Activated CD4-positive, CD25-positive, alpha-beta regulatory T cell treated with anti-CD3 and anti-CD28 coated beads, Interleukin-2, amount 50 U/mL, for 16 hours (primary cell): ENCODE measurements at places on chromosomes 2 and 18.

DNA sequence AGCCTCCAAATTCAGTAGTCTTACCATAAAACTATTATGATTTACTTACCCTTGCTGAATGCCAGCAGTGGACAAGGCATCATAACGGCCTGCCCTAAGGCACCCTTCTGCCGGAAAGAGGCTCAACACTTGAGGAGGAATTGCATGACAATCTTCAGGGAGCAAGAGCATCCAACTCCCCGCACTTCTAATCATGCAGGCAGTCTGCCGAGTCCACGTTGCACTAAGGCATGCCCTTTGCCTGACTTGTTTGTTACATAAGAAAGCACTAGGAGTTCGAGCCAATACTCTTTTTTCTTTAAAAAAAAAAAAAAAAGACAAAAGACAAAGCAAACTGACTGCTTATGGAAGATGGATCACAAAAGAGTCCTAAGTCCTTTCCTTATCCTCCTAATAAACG is 17.9 kb upstream of the SPTBN1 start:
- no peak for DNase-seq

DNA sequence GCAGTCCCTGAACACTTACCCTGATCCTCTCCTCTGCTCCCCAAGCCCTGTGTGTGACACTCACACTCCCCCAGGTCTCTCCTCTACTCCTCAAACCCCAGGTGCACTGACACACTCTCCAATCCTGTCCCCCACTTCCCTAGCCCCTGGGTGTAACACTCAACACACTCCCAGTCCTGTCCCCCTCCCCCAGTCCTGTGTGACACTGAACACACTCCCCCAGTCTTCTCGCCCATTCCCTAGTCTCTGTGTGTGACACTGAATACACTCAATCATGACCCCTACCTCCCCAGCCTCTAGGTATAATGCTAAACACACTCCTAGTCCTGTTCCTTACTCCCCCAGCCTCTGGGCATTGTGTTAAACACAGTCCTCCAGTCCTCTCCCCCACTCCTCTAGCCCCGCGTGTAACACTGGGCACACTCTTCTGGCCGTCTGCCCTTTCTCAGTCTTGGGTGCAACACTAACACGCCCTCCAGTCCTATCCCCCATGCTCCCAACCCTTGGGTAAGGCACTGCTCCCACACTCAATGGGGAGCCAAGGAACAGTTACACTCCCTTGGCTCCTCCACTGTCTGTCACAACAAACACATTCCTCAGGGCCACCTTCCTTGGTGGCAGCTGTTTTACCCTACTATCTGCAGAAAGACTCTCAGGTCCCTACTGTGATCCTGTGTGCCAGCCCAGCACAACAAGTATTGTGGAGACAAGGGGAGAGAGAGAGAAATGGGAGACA is 82.5 kb upstream of the PKDCC start:
- DNase-seq, result no peak

GRCh38 chr2:237682856-237683670 is 55.7 kb downstream of the LRRFIP1 start:
- no peak for DNase-seq

DNA sequence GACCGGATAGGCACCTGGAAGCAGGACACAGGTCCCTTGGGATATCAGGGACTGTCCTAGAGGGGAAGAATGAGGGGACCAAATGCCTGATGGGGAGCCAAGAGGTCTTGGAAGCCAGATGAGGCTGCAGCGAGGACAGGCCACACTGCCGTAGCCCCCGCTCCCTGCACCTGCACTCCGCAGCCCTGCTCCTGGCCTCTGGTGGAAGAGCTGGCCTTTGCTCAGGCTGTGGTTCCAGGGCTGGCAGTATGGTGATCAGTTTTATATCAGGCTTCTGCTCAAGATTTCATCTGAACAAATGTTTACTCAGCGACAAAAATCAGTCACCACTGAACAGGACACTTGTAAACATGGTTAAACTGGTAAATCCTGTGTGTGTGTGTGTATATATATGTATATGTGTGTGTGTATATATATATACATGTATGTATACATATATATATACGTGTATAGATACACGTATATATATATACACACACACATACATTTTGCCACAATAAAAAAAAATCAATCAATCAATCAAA is 52.5 kb upstream of the TAF1B start:
- DNase-seq, result no peak

GRCh38 chr2:126698376-126698775 is 42.4 kb downstream of the GYPC start:
- DNase-seq, result no peak

- no peak for DNase-seq
Observed at GRCh38 chr2:102806250-102806837, 44.5 kb downstream of the TMEM182 start.

- no peak for DNase-seq
Observed at GRCh38 chr18:68733707-68734106, 18.8 kb upstream of the TMX3 start.

DNA sequence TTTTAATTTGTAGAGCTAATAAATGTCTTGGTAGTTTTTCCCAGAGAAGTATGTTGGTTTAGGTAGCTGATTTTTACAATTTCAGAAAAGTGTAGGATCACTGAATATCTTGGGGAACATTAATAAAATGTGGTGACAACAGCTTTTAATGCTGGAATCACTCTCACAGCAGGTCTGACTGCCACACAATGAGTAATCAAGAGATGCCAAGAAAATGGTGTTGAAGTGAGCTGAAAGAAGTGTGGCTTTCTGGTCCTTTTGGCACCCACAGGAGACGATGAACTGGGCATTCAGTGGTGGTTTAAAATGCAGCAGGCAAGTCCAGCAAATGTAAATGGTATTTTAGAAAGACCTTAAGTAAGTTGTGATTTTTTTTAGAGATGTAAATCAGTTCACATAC is 175.8 kb downstream of the CBLN2 start:
- DNase-seq, result no peak

DNA sequence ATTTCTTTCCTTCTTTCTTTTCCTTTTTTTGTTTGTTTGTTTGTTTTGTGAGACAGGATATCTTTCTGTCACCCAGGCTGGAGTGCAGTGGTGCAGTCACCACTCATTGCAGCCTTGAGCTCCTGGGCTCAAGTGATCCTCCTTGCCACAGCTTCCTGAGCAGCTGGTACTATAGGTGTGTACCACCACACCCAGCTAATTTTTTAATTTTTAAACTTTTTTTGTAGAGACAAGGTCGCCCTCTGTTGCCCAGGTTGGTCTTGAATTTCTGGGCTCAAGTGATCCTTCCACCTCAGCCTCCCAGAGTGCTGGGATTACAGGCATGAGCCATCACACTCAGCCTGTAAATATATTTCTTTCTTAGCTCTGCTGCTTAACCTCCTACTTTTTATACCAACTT is 83.4 kb upstream of the CYP20A1 start:
- DNase-seq, result no peak

DNA sequence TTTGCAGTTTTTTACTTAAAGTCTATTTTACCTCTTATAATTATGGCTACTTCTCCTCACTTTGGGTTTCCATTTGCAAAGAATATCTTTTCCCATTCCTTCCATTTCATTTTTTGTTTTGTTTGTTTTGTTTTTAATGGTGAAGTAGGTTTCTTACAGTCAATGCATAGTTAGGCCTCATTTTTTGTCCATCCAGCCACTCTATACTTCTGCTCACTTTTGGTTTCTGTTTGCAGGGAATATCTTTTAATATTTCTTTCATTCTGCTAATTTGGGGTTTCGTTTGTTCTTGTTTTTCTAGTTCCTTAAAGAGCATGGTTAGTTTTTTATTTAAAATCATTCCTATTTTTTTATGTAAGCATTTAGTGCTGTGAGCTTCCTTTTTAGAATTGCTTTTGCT is 339.4 kb downstream of the GRB14 start:
- no peak for DNase-seq

DNA sequence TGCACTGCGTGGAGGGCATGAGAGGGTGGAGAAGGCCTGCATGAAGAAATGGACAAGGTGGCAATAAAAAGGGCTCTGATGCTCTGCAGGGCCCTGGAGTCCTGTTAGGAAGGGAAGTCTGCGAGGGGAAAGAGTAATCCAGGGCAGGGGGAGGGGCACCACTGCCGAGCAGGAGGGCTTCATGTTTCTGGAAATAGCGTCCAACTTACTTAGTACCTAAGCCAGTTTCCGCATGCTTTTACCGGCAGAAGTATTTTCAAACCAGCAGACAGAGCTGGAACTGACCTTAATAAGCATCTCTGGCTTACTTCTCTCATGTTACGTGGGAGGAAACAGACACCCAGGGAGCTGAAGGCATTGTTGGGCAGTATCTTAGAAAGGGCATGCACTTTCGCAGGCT is 156.7 kb downstream of the GALNT14 start:
- no peak for DNase-seq

DNA sequence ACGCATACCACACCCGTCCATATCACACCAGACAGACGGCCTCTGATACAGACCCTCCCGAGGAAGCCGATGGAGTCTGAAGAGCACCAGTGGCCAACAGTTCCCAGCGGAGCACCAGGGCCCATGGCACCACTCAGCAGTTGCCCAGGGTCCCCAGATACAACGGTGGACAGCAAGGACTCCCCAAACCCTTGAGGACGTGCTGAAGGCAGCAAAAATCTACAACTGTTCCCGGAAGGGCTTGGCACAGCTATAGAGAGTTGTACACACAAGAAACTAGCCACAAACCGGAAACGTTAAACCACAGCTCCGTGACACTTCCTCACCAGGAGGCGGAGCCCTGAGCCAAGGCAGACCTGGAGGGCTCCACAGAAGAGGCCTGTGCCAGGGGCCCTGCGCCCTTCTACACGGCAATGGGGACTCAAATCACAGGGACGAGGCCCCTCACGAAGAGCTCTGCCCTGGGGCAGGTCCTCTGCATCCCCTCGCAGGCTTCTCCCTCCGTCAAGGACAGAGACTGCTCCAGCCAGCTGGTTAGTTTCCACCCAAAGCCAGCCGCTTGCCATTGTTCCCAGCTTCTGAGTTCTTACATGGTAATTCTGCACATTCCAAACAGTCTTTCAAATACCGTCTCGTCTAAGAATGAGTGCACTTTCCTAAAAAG is 133.4 kb downstream of the HDAC4 start:
- DNase-seq, result peak; percentile 90

- DNase-seq, result no peak
Observed at GRCh38 chr2:154827286-154827685, 128.8 kb downstream of the KCNJ3 start.

DNA sequence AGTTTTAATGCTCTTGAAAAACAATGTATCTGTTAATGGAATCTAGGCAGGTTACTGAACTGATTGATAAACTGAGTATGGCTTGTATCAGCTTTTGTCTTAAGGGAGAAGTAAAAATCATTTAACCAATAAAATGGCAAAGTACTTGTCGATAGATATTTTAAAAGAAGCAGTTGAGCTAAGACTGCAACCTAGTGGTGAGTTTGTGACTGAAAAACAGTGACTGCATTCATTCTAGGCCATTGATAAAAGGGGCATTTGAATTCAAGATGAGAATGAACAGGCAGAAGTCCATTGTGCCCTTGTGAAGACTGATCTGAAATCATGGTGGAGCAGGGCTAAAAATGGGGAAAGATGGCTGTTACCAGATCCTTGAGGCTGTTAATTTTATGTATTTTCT is 59.4 kb upstream of the MSTN start:
- DNase-seq, result no peak

DNA sequence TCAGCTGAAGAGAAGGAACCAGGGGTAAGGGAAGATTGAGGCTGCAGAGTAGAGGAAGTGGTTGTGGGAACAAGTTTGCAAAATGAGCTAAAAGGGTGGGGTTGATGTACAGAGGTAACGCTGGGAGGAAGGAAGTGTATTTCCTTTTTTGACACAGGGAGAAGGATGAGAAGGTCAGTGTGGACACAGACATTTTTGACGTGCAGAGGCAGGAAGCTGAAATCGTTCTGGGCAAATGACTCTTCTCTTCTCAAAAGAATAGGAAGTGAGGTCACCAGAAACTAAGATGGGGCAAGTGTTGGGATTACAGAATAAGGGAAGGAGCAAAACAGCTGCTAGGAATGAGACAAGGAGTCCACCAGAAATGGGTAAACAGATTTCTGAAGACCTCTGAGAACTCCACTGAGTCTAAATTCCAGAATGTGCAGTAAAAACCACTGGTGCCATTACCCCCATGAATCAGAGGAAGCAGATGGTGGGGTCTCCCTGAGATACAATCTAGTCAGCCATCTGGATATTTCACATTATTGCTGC is 20.0 kb upstream of the RNF149 start:
- no peak for DNase-seq

GRCh38 chr2:175698061-175698460 is 304.0 kb downstream of the LNPK start:
- DNase-seq, result no peak

- no peak for DNase-seq
Observed at GRCh38 chr2:207311316-207312005, 145.7 kb upstream of the KLF7 start.

DNA sequence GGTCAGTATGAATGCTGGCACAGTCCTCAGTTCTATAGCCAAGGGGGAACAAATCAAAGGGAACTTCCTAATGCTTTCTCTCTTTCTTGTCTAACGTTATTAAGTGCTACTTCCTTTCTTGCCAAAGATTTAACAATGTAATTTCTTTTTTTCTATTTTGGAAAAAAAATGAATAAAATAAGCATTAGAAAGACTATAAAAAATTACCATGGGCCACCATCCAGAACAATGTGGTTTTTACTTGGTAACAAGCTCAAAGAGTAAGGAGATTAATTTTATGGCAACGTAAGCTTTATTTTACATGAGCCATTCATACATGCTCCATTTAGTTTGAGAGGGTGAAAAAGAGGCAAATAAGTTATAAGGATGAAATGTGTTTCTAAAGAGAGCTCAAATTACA is 40.1 kb downstream of the SERPINE2 start:
- DNase-seq, result no peak

DNA sequence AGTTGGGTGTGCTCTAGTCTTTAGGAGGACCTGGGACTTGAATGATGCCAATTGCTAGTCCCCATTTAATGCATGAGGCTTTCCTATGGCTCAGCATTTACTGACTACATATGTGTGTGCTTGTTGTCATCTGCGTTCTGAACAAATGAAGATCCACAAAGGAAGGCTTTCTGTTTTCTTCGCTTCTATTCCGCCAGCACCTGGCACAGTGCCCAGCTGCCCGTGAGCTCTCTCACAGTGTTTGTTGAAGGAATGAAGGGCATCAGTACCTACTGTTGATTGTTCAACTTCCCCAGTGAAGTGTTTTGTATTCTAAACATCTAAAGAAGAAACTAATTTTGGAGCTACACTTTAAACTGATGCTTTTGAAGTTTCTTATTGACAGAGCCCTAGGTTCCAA is 122.4 kb upstream of the LINC00305 start:
- no peak for DNase-seq

DNA sequence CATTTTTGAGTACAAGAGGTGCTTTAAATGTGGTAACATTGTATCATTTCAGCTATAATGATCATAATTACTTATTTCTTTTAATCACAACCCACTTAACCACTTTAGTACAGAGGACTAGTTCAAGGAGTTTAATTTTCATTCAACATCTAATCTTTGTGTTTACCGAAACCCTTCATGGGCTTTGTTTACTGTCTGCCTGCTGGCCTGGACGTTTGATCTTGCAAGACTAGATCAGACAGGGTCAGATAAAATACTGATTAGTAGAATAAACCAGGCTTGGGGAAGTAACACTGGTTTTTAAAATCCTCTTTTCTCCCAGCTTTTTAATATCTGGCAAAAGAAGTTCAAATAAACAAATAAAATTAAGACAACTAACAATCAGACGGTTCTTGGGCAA is 93.6 kb downstream of the SATB2 start:
- no peak for DNase-seq

GRCh38 chr2:109516445-109517117 is 97.2 kb downstream of the SEPTIN10 start:
- no peak for DNase-seq
